ENCODE measurements at places on chromosomes 2 and 18. TPM values are rescaled to one million over a fixed set of nuclear protein-coding genes. Genes with fewer than 3 reads are reported as not detected.

OXER1 gene
- 7.1 TPM for polyA plus RNA-seq

UCN gene
- polyA plus RNA-seq: 1.0 TPM

ITGAV gene
- polyA plus RNA-seq: 76.4 TPM

COLEC11 gene
- 4.2 TPM for polyA plus RNA-seq

GLI2 gene
- polyA plus RNA-seq: 11.7 TPM

LYG2 gene
- 0.19 TPM for polyA plus RNA-seq

DNA sequence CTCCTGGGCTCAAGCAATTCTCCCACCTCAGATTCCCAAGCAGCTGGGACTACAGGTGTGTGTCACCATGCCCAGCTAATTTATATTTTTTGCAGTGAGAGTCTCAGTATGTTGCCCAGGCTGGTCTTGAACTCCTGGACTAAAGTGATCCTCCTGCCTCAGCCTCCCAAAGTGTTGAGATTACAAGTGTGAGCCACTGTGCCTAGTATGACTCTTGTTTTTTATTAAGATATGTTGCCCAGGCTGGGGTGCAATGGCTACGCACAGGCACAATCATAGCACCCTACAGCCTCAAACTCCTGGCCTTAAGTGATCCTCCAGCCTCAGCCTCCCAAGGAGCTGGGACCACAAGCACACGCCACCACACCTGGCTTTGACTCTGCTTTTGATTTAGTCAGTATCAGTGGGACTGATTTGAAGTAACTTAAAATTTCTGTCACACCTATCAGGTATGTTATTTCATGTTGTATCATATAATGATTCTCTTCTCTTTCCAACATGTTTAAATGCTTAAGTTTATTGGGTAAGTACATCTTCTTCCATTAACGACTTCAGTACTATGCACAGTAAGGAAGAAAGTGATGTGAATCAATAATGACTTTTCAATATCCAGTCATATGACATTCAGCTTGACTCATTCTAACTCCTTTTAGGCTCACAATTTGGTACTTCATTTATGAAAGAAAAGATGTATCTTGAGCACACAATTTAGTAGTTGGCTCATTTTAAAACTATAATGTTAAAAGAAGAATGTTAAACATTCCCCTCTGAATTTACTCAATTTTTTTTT lies 6.3 kb downstream of the PPP4R3B start:
- no peak for DNase-seq

GRCh38 chr2:45412754-45413379 lies 198.2 kb downstream of the SRBD1 start:
- no peak for DNase-seq

DNA sequence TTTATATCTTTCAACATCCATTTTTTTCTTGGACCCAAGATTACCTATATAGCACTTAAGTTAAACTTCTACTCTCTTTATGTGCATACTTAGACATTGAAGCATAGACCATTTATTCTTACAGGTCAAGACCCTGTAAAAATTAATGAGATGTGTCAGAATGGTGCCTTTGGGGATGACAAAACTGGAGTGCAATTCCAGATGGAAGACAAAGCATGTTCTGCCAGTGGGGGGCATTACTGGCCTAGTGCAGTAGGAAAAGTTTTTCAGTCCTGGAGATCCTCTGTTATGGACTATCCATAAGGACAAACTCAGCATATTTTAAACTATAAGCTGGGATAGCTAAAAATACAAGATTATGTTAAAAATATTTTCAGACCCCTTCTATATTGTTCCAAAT lies 57.8 kb upstream of the MMADHC start:
- DNase-seq: no peak

GRCh38 chr2:100877555-100877954 lies 57.6 kb downstream of the NPAS2 start:
- no peak for DNase-seq

DNA sequence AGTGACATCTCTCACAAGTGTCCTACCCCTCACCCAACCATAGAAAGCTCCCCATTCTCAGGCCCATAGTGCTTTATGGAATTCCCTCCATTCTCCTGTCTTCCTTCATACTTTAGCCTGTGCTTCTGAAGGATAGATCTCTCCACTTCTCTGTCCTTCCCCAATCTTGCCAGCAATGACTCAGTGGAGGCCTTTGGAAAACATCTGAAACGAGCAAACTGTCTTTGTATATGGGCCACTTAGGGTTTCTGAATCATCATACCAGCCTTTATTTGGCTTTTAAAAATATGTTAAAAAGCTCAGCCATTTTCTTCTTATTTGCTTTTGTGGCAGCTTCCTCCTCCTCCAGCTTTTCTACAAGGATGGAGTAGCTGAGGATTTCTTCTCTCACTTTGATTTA lies 65.6 kb upstream of the ZNF385B start:
- no peak for DNase-seq

DNA sequence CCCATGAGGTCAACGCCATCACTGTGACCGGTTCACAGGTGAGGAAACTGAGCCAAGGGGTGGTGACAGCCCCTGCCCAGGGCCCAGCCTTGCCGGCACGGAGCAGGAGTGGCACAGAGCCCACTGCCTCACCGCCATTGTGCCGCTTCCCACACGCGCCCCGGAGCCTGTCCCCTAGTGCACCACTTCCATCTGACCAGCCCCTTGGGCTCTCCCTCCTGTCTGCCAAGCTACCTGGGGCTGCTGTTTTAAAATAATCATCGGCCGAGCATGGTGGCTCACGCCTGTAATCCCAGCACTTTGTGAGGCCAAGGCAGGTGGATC lies 49.7 kb upstream of the GLI2 start:
- no peak for DNase-seq

DNA sequence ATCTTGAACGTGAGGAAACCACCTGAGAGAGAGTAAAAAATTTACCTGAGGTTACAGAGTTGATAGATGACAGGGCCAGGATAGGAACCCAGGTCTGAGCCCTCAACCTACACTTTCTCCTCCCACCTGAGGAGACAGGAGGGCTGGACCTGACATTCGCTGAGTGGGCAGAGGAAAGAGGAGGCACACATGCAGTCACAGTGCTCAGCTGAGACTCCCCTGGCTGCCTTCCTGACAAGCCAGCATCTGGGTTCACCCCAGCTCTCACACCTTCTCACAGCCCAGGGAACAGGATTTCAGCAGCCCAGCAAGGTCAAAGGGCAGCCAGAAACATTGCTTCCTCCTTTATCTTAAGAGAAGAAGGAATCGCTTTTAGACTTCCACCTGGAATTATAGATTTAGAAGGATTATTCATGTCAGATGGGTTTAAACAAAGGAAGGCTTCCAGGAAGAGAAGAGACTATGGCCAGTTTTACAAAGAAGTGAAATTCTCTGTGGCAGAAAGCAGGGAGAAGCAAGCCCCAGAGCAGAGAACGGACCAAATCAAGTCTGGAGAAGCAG lies 18.1 kb upstream of the PKDCC start:
- no peak for DNase-seq

GRCh38 chr2:237967463-237967951 lies 693 bp downstream of the UBE2F start:
- DNase-seq: no peak

DNA sequence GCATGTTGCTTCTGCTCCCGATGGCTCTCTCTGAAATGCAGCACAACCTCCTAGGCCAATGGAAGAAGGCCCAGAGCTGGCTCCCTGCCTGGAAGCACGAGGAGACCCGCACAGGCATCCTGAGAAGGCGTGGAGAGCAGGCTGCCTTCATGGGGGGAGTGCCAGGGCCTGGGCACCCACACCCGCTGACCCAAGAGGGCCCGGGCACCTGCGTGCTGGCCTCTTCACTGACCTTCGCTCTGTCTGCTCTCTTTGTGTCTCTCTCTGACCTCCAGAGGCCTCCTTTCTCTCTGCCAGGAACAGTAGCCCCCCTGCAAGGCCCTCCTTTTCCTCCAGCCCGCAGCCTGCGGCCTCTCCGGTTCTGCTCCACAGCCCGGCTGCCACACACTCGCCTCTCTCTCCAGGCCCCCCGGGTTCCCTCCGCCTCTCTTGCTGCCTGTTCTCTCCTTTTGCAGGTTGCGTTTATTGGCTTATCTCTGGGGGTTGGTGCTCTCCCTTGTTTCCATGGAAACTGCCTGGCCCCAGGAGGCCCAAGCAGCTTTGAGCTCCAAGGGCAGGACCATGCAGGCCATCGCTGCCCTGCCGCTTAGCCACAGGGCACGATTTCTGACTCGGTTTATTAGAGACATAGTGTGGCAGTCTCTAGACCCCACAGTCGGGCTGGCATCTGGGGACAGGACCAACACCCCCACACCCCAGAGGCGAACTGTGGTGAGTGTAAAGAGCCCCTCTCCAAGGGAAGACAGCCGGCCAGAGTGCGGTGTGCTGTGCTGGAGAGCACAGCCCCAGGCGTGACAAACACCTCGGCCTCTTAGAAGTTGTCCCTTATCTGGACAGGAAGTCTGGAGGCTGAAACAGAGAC lies 1.7 kb downstream of the MZT2B start:
- DNase-seq: no peak

DNA sequence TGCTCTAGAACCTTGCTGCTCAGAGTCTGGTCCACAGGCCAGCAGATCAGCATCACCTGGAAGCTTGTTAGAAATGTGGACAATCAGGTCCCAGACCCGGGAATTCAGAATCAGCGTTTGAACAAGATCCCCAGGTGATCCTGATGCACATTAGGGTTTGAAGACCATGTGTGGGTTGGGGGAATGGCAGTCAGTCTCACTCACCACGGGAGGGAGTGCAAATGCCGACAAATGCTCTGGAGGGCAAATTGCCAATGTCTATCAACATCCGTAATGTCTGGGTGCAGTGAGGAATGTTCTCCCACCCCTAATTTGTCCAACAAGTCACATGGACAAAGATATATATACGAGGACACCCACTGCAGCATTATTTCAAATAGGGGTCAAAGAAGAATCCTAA lies 34.5 kb downstream of the INPP5D start:
- DNase-seq: no peak

DNA sequence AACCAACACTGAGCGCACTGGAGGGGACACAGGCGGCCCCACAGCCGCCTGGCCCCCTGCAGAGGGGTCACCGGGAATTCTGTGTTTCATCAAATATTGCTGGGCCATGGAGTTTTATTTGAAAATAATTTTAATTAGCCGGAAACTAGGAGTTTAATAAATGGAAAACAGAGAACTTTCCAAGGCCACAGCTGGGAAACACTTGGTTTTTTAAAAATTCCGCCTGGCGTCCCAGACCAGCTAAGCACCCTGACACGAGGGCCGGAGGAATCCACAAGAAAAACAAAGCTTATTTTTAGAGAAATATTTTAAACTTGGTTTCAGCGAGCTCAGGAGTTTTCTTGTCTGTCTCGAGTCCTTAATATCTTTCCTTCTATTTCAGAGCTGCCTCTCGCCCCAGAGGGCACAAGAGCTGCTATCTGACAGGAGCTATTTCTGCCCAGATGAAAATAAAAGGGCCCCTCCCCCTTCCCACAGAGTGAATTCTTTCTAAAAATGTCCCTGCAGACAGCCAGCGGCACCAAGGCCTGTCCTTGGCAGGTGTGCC lies 8.2 kb downstream of the ZFP36L2 start:
- DNase-seq: no peak

GRCh38 chr2:174020926-174021662 lies 55.9 kb upstream of the SP3 start:
- no peak for DNase-seq

DNA sequence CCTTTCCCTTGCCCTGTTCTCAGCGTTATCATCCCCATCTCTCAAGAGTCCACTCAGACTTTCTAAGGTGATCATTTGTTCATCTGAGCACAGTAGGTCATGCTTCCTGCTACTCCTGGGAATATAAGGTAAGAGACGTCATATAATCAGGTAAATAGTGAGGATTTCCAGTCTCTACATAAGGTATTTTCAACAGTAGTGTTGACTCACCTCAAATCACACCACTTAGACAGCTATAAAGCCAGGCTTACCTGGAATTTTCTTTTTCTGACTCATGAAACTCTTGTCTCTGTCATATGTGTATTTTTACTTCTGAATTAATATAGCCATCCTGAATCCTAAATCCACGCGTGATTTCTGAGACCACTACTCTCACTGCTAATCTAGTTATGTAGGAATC lies 443.2 kb downstream of the ARHGAP15 start:
- DNase-seq: no peak

- no peak for DNase-seq
Observed at GRCh38 chr18:23871410-23871809, 143.1 kb upstream of the TTC39C start.

GRCh38 chr2:205759257-205759656 lies 77.0 kb downstream of the NRP2 start:
- DNase-seq: no peak

- no peak for DNase-seq
Observed at GRCh38 chr2:18548621-18549020, 11.8 kb downstream of the RDH14 start.
